RPMI8226 (cell line): ENCODE measurements at places on chromosomes 1 and 21.
A peak's percentile ranks its signal among the peaks of the same experiment; 100 is the strongest.

GRCh38 chr21:41442481-41443186 lies 16.6 kb downstream of the MX1 start:
- no peak for DNase-seq

GRCh38 chr1:76501136-76501535 lies 366.1 kb upstream of the ST6GALNAC5 start:
- DNase-seq, result no peak

GRCh38 chr1:240322943-240323342 lies 231.3 kb downstream of the FMN2 start:
- no peak for DNase-seq

- DNase-seq, result no peak
Measured at GRCh38 chr1:163038928-163039706, 30.0 kb upstream of the RGS4 start.

DNA sequence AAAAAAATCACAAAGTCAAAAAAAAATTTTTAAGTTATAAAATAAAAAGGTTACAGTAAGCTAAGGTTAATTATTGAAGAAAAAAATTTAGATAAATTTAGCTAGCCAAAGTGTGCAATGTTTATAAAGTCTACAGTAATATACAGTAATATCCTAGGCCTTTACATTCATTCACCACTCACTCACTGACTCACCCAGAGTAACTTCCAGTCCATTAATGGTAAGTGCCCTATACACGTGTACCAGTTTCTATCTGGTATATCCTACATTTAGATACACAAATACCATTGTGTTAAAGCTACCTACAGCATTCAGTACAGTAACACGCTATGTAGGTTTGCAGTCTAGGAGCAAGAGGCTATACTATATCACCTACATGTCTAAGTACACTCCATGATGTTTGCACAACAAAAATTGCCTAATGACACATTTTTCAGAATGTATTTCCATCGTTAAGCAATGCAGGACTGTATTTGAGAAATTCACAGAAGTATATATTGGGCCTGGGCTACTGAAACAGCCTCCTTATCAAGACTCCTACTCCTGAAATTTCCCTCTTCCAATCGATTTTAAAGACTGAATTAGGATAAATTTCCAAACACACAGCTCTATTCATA lies 155.1 kb downstream of the COP1 start:
- DNase-seq, result no peak

DNA sequence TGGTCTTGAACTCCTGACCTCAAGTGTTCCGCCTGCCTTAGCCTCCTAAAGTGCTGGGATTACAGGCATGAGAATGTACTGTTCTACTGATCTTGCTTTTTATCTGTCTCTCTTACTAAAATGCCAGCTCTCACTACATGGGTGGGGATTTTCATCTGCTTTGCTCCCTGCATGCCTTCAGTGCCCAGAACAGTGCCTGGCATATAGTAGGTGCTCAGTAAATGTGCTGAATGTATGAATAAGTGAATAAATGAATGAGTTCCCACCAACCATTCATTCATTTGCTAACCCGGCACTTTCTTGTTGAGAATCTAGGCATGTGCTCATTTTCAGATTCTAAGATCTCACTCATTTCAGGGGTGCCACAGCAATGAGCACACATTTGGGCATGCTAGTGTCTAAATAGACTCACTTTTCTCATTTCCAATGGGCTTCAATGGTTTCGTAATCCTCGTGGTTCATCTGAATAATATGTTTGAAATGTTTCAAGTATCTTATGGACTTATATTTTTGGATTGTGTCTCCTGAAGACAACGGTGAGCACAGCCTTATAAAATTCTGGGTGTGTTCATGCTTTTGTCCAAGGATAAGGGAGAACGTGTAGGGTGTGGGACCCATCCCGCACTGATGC lies 7.6 kb downstream of the DHRS3 start:
- DNase-seq, result no peak

GRCh38 chr21:36209626-36210171 lies 53.1 kb downstream of the DOP1B start:
- peak; percentile 79 for DNase-seq

DNA sequence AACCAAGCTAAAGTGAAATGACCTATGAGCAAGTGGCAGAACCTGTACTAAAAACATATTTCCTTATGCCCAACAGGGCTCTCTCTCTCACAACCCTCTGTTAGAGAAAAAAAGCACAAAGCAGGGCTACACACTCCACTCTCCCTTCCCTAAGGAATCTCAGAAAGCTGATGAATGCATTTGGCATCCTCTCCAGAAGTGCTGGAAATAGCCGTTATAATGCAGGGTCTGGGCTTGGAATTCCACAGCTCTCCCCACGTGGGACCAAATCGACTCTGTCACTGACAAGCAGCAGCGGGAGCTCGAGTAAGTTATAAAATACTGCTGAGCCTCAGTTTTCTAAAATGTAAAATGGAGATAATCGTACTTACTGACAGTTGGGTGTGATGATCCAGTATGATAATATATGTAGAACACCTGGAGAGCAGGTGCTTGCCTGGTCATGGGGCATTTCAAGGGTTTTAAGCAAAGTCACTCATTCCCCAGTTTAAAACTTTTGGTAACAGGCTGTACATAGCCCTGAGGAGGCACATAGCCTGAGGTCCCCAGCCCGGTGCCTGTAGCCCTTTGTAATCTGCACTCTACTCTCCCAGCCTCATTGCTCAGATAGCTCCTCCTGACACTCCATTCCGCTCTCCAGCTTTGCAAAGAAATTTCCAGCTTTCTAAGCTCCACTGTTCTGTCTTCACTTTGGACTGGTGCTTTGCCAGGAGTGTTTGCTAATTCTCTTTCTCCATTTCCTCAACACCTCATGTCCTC lies 175.6 kb upstream of the DAB1 start:
- DNase-seq, result no peak

DNA sequence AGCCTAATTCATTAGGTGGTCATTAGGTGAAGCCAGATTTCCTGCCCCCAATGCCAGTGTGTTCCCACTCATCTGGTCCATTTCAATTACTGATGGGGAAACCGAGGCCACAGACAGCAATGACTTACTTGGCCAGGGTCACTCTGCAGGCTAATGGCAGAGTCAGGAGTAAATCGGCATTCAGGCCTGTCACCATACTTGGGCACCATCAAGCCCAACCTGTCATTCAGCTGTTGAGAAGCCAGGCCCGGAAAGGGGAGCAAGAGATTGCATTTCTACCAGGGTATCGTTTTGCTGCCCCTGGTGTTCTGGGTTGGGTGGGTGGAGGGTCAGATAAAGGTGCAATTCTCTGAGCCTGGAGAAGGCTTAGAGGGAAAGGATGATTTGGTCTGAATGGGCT lies 8.0 kb upstream of the TMEM61 start:
- DNase-seq, result no peak

DNA sequence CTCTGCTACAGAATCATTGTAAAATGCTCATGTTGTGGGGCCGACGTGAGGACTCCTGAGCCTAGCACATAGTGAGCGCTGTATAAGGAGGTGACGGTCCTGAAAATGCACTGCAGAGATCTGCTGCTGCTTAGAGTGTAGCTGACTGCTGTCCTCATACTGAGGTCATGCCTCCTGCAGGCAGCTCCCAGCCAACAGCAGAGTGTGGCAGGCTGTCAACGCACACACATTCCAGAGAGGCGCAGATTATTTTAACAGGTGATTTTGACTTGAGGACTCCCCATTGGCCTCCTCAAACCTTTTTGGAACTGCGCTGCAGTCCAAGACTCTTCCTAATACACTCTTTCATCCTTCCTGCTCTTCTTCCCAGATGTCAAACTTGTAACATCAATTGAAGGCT lies 119.8 kb upstream of the KCNJ6 start:
- DNase-seq, result no peak

DNA sequence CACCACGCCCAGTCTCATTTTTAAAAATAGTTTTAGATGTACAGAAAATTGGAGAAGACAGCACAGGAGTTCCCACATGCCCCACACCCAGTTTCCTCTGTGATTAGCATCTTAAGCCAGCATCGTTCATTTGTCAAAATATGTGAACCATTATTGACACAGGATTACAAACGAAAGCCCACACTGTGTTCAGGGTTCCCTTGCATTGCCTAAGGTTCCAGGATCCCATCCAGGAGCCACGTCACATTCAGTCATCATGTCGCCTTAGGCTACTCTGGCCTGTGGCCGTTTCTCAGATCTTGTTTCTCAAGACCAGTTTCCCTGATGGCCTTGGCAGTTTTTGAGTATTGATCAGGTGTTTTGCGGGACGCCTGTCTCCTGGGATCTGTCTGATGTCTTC lies 34.7 kb upstream of the TNFRSF1B start:
- DNase-seq, result no peak

DNA sequence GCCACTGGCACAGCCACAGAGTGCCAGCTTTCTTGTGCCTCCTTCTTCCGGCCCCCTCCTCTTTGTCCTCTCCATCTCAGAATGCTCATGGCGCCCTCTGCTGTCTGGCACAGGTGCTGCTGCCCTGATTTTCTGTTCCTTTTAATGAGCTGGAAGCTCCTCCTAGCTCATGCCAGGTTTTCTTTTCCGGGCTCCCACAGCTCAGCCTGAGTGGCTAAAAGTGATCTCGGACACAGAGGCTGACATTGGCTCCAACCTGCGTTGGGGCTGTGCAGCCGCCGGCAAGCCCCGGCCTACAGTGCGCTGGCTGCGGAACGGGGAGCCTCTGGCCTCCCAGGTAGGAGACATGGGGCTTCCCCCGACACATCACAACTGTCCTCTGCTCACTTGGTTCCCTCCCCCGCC lies 18.7 kb downstream of the CNTN2 start:
- DNase-seq, result peak; percentile 84

- DNase-seq, result no peak
Measured at GRCh38 chr1:31593136-31593665, 16.9 kb downstream of the TINAGL1 start.

- DNase-seq, result no peak
Measured at GRCh38 chr1:159315381-159315780, 13.2 kb downstream of the FCER1A start.

DNA sequence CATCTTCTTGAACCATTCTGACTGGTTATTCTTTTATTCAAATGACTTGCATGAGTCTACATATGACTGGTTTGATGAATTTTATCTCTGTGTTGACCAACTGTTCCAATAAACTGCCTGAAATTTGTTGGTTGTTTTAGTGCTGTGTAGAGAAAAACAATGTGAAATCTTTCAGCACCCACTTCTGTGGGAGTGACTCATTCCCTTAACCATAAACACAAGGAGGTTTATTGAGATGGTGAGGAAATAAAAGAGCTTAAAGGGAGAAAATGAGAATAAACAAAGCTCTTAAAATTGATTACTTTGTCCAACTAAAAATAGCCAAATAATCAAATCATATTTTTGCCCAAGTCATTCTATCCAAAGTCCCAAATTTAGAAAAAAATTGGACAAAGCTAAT lies 341.1 kb downstream of the TGFB2 start:
- DNase-seq, result no peak

DNA sequence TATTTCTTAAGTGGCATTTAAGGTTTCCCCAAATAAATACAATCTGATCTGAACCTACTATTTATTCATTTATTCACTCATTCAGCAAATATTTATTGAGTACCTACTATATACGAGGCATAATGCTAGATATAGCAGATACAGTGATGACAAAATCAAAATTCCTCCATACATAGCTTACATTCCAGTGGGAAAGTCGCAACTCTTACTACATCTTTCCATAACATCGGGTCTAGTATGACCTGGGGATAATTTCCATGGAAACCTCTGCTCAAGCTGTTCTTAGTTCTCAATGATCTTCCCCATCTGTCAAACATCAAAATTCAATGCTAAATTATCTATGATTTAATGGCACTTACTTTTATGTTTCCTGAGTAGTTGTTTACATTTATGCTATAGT lies 70.8 kb upstream of the PRKACB start:
- DNase-seq, result no peak

- DNase-seq, result no peak
Measured at GRCh38 chr1:210214573-210215409, 17.8 kb upstream of the SERTAD4 start.

DNA sequence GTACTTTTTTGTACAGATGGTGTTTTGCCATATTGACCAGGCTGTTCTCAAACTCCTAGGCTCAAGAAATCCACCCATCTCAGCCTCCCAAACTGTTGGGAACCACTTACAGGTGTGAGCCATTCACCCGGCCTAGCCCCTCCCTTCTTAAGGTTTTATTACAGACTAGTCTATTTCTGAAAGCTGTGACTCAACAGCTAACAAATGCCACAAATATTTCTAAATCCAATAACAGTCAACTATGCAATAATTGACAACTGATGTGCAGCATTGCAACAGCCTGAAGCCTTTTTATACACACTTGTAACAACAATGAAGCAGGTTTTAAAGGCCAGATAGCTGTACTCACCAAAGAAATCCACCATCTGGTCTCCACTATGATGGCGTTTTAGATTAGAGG lies 51.4 kb downstream of the GRIK1 start:
- no peak for DNase-seq

GRCh38 chr1:89610457-89611011 lies 22.4 kb upstream of the LRRC8C start:
- no peak for DNase-seq

- no peak for DNase-seq
Measured at GRCh38 chr21:34537838-34538237, 25.8 kb upstream of the KCNE1 start.

- DNase-seq, result no peak
Measured at GRCh38 chr21:41156142-41156541, 11.8 kb upstream of the BACE2 start.
